ENCODE measurements at places on chromosomes 11 and 22.
A peak's percentile ranks its signal among the peaks of the same experiment; 100 is the strongest.

- H3K27ac ChIP-seq, result no peak overlapping the region
- no peaks in the 10 kb centered on the region for H3K36me3 ChIP-seq
- no peak for DNase-seq
- no peaks in the 10 kb centered on the region for H3K27me3 ChIP-seq
- H3K4me1 ChIP-seq, result no peaks in the 10 kb centered on the region
Observed at GRCh38 chr11:109849946-109850345, 243.2 kb upstream of the ZC3H12C start.

GRCh38 chr22:23752750-23753149 lies 1.5 kb downstream of the VPREB3 start:
- no peak overlapping the region for H3K4me3 ChIP-seq
- H3K4me1 ChIP-seq, result peaks cover 21% of the 10 kb centered on the region
- no peak for DNase-seq

GRCh38 chr11:48108231-48109045 lies 108.2 kb upstream of the OR4B1 start:
- no peaks in the 10 kb centered on the region for H3K36me3 ChIP-seq
- no peak overlapping the region for H3K4me3 ChIP-seq
- H3K27ac ChIP-seq, result no peak overlapping the region
- peaks cover 11% of the 10 kb centered on the region for H3K4me1 ChIP-seq

DNA sequence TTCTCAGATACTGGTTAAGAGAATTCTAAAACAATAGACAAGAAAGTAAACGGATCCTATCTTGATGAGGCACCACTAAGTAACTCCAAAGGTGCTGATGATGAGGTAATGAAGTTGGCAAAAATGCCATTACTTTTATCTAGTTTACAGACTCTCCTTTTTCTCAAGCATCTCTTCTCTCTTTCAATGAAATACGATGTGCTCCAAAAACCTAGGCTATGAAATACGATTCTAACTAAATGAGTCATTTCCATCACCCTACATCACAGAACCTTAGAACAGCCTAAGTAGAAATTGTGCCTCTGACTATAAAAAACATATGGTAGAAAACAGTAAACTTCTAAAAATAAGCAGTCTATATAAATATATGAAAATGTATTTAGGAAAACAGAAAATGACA lies 58.9 kb upstream of the ARHGAP32 start:
- DNase-seq, result no peak
- H3K27ac ChIP-seq, result no peak overlapping the region
- H3K27me3 ChIP-seq, result peaks cover 24% of the 10 kb centered on the region
- H3K36me3 ChIP-seq, result no peaks in the 10 kb centered on the region

DNA sequence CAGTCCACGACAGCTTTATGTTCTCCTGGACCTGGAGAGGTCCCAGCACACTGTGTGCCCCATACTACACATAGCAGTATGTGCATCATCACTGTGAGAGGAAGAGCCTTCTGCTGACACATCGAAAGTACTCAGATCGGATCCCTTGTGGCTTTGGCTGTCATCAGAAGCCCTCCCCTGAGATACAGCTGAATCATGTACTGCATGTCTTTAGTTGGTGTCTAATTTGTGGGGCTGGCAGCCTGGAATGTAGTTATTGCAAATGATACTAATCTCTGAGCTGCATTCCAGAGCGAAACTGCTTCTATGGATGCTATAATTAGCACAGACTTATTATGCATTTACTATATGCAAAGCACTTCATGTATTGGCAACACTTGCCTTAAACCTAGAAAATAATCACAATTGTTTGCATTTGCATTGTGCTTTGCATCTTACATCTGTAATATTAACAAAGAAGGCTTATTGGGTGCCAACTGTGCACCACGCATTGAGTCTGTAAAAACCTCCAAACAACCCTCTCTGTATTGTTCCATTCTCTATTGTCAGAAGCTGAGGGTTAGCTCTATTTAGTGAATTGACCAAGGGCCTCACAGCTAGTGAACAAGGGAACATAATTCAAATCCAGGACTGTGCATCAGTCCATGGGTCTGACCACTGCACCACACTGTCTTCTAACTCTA lies 89.2 kb upstream of the CRTAM start:
- peak overlapping the region; percentile 36 for H3K27ac ChIP-seq
- peaks cover 52% of the 10 kb centered on the region for H3K4me1 ChIP-seq
- no peaks in the 10 kb centered on the region for H3K27me3 ChIP-seq
- peaks cover 29% of the 10 kb centered on the region for H3K36me3 ChIP-seq

DNA sequence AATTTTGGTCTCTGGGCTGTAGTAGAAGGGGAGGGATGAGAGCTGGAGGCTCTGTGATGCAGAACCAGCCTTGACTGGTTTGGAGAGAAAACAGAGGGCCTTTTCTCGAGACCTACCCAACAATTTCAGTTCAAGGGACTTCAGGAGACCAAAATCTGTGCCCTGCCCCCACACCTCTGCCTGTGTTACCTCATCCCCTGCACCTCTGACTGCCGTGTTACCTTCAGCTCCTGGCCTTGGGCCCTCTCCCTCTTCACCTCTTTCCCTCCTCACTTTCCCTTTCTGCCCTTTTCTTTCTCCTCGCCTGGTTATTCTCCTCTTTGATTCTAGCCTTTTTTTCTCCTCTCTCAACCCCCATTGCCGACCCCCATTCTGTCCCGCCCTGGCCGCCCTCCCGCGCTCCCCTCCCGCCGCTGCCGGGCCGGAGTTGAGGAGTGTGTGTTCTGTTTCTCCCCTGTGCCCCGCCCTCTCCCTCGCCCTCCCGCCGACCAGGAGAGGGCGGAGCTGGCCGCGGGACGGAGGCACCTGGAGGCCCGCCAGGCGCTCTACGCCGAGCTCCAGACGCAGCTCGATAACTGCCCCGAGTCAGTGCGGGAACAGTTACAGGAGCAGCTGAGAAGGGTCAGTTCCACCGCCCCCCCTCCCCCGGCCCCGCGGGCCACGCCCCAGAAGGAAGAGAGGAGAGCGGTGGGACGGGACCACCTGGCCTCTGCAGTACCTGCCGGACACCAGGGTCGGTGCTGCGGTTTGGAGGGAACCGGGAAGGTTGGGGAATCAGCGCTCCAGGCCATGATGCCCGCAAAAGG lies 27.2 kb downstream of the PHLDB1 start:
- no peak for DNase-seq
- H3K27ac ChIP-seq, result no peak overlapping the region
- no peaks in the 10 kb centered on the region for H3K4me1 ChIP-seq

DNA sequence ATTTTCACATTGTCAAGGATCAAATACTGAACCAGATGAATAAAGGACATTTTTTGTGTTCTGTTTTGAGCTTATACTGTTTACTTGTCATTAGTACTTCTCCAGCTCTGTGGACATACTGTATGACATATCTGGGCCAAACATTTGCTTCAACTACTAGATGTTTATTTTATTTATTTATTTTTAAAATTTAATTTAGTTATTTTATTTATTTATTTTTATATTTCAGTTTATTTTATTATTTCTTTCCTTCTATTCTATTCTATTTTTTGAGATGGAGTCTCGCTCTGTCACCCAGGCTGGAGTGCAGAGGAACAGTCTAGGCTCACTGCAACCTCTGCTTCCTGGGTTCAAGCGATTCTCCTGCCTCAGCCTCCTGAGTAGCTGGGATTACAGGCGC lies 37.0 kb downstream of the HORMAD2 start:
- H3K27me3 ChIP-seq, result no peaks in the 10 kb centered on the region
- H3K4me1 ChIP-seq, result no peaks in the 10 kb centered on the region
- H3K36me3 ChIP-seq, result no peaks in the 10 kb centered on the region
- no peak for DNase-seq
- no peak overlapping the region for H3K27ac ChIP-seq

DNA sequence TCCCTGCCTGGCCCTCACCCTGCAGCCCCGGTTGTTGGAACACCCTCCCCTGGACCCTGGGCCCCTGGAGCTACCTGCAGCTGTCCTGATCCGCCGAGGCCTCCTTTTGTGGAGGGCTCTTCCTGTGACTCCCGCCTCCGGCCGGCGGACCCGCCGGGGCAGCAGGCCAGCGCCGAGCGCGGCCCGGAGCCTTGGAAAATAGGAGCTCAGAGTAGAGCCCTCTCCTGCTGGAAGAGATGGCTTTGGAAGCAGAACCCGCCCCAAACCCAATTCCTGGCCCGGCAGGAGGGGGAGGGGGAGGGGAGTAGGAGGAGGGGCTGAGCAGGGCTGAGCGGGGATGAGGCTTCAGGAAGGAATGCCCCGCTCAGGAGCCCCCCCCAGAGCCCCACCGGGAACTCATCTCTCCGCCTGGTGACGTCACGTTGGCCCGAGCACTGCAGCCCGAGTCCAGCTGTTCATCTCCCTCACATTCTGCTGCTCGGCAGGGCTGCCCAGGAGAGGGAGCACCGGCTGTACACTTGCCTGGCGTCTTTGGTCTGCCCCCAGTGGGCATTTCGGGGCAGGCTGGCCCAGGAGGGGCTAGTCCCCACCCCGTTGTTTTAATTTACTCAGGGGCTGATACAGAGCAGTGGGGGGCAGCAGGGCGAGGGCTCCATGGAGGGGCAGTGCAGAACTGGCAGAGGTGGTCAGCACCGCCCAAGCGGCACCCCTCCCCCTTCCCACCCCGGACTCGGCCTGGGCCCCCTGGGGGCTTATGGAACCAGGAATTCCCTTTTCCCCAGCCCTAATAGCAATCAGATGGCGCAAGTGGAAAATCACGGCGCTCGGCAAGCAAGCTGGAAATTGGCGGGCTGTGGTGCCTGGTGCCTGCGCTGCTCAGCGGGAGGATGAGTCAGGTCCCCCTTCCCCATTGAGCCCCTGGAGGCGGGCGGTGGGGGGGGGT lies at the start of gene MRGPRF:
Gene MRGPRF, minus strand, starts transcription at position 238 of the 943 bp plus-strand sequence. CDS start 3,345 bp downstream, outside the sequence.
- H3K27ac ChIP-seq, result no peak within 1 kb of the TSS
- DNase-seq, result no peak
- no peaks in the 10 kb centered on the region for H3K4me1 ChIP-seq
- peaks cover 21% of the 10 kb centered on the region for H3K27me3 ChIP-seq
- H3K4me3 ChIP-seq, result no peak within 1 kb of the TSS

DNA sequence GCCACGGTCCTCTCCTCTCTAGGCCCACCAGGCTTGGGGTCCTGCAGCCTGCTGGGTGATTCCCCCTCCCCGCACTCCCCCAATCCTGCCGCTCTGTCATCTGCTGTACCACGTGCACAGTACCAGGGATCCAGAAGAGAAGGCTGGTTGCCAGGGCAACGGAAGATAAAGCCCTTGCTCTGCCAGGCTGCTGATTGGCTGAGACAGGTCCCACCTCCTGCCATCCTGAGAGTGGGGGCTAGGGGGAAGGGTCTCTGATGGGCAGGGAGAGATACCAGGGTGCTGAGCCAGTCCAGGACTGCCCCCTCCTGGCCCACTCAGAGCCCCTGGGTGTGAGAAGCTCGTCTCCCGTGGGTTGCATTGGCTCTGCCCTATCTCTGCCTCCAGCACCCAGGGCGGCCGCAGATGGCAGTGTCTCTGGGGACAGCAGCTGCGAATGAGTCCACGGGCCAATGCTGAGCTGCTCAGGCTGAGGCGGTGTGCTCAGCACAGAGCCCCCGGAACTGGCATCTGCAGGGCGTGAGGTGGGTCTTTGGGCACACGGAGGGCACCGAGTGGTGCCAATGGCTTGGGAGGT lies at the start of gene SMIM45:
Gene SMIM45, plus strand, starts transcription at position 253 of the 577 bp plus-strand sequence.
- H3K4me3 ChIP-seq, result no peak within 1 kb of the TSS
- no peaks in the 10 kb centered on the region for H3K36me3 ChIP-seq
- no peak for DNase-seq
- H3K4me1 ChIP-seq, result peaks cover 28% of the 10 kb centered on the region

GRCh38 chr11:84310268-84310667 lies 1024.1 kb upstream of the CCDC90B start:
- H3K27ac ChIP-seq, result no peak overlapping the region
- no peak overlapping the region for H3K4me3 ChIP-seq
- H3K4me1 ChIP-seq, result no peaks in the 10 kb centered on the region
- no peaks in the 10 kb centered on the region for H3K36me3 ChIP-seq

GRCh38 chr11:25860677-25861450 lies 471.1 kb upstream of the ANO3 start:
- H3K4me3 ChIP-seq, result no peak overlapping the region
- no peaks in the 10 kb centered on the region for H3K36me3 ChIP-seq
- H3K27me3 ChIP-seq, result no peaks in the 10 kb centered on the region
- H3K27ac ChIP-seq, result no peak overlapping the region

DNA sequence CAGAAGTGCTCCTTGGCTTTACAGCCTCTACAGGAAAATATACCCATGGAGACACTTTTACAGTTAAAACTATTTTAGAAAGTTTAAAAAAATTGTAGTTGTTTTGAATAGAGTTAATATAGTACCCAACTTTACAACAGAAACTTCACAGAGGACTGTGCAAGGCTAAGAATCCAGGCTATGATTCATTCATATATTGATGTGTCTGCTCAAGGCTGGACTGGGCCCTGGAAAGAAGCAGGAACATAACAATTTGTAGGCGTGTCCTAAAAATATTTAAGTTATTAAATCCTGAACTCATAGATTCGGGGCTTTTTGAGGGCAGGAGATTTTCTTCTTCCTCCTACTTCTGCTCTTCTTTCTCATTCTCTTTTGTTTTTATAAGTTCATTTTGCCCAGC lies 291.5 kb upstream of the CCDC179 start:
- H3K4me3 ChIP-seq, result no peak overlapping the region
- H3K4me1 ChIP-seq, result no peaks in the 10 kb centered on the region
- no peak for DNase-seq
- no peaks in the 10 kb centered on the region for H3K27me3 ChIP-seq

GRCh38 chr11:7186190-7186589 lies 65.5 kb upstream of the SYT9 start:
- H3K4me1 ChIP-seq, result no peaks in the 10 kb centered on the region
- no peak overlapping the region for H3K27ac ChIP-seq
- H3K36me3 ChIP-seq, result no peaks in the 10 kb centered on the region
- no peaks in the 10 kb centered on the region for H3K27me3 ChIP-seq
- DNase-seq, result no peak

GRCh38 chr22:23126165-23127054 lies 15.4 kb downstream of the RSPH14 start:
- no peaks in the 10 kb centered on the region for H3K36me3 ChIP-seq
- H3K27ac ChIP-seq, result no peak overlapping the region
- H3K4me3 ChIP-seq, result no peak overlapping the region

- no peak overlapping the region for H3K4me3 ChIP-seq
- H3K27ac ChIP-seq, result no peak overlapping the region
- H3K27me3 ChIP-seq, result peaks cover 7% of the 10 kb centered on the region
- H3K36me3 ChIP-seq, result no peaks in the 10 kb centered on the region
Observed at GRCh38 chr11:45458269-45458668, 172.1 kb upstream of the SYT13 start.

DNA sequence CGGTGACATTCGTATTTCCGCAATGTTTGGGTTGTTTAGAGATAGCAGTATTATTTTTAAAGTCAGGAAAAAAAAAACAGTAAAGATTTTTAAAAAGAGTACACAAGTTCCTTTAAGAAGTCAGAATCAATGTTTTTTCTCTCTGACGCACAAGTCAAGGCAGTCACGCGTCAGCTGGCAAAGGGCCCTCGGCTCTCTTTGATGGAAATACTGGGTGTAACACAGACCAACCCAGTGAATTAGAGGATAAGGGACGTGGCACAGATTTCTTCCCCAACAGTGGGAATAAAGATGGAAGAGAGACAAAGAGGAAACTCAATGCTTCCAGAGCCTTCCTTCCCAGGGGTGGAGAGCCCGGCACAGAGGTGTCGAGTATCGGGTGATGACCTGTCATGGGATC lies 13.4 kb downstream of the ASCC2 start:
- no peak overlapping the region for H3K27ac ChIP-seq
- DNase-seq, result no peak
- peaks cover 68% of the 10 kb centered on the region for H3K36me3 ChIP-seq

All from DND-41 (cell line).